ENCODE measurements at places on chromosomes 5 and 9.

- DNase-seq, result no peak
Observed at GRCh38 chr5:1858436-1858835, 24.3 kb downstream of the IRX4 start.

DNA sequence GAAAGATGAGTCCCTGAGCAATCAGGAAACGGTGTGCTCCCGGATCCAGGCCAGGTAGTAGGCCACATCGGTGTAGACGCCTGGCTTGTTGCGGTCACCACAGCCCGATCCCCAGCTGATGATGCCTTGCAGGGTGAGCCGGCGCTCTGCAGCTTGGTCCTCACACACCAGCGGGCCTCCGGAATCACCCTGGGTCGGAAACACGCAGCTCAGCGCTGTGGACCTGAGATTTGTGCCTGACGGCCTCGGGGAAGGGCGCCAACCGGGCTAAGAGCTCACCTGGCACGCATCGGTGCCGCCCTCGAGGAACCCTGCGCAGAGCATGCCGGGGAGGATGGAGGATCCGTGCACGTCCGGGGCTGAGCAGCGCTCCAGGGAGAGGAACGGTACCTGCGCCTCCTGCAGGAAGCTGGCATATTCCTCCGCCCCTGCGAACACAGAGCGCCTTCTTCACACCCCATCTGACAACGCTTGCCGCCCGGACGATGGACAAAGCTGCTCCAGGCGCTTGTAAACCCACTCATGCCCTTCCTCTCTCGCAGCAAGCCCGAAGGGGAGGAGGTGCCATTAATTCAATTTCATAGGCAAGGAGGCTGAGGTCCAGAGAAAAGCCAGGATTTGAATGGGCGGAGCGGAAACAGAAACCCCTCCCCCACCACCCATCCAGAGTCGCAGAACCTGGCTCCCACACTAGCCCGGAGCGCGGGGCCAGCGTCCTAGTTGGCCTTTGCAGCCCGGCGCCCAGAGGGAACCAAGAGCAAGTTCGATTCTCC lies 2.0 kb upstream of the PFN3 start:
- DNase-seq, result peak; percentile 19

GRCh38 chr5:100762108-100762507 lies 141.0 kb downstream of the ST8SIA4 start:
- DNase-seq, result no peak

DNA sequence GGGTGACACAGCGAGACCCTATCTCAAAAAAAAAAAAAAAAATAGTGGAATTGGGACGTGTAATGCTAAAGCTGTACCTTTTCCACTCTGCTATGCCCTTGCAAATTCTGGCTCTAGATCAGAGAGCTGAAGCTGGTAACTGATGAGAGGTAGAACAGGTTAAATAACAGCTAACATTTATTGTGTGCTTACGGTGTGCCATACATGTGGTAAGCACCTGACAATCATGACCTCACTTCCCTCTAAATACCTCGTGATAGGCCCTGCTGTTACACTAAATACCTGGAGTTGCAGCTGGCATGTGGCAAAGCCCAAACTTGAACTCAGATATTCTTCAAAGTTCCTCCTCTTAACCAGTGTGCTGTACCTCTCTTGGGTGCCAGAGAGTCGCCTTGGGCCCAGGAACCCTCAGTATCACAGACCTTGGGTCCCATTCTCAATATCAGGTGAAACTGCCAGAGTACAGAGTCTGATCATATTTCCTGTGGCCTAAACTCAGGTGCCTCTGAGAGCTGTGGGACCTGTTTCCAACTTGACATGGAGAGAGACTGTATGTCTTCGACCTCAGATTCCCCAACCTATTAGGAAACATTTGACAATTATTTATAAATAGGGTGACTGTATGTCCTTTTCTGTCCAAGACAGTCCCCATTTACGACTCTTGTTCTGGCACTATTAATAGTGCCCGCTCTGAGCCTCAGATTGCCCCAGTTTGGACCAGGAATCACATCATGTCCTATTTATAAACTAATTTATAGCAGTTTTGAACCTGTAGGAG lies 4.8 kb downstream of the ARL10 start:
- no peak for DNase-seq

DNA sequence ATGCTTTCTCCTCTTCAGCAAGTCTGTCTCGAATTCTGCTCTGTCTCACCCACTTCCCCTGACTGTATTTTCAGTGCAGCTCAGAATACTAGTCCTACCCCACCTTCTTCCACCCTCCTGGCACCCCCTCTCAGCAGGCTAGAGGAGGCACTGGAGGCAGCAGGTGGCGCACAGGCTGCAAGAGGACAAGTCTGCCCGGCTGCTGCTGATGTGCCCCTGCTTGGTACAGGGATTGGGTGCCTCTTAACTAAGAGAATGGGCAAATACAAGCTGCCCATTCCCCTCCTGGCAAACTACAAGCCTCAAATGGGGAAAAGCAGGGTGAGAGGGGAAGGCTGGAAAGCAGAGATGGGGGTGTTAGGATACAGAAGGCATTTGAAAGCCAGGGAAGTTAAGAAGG lies 5.1 kb downstream of the TLN1 start:
- no peak for DNase-seq

GRCh38 chr5:139966856-139967255 lies 76.2 kb downstream of the NRG2 start:
- no peak for DNase-seq

- DNase-seq, result no peak
Observed at GRCh38 chr5:125326150-125326510, 579.7 kb upstream of the ZNF608 start.

DNA sequence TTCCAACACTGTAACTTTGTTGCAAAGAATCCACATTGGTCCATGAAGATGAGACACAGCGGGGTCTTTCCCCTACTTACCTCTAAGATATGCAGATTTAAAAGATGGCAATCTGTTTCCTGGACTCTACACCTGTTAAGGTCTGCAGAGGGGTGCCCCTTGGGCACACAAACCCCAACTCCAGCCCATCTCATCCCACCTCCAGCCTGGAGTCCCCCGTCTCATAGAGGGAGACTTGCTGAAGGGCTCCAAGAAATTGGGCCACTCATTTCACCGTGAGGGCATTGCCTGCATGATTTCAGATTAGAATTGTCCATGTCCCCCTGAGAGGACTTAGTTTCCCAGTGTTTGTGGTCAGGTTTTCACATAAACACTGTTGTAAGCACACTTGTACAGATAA lies 365.7 kb downstream of the IRX2 start:
- DNase-seq, result no peak

DNA sequence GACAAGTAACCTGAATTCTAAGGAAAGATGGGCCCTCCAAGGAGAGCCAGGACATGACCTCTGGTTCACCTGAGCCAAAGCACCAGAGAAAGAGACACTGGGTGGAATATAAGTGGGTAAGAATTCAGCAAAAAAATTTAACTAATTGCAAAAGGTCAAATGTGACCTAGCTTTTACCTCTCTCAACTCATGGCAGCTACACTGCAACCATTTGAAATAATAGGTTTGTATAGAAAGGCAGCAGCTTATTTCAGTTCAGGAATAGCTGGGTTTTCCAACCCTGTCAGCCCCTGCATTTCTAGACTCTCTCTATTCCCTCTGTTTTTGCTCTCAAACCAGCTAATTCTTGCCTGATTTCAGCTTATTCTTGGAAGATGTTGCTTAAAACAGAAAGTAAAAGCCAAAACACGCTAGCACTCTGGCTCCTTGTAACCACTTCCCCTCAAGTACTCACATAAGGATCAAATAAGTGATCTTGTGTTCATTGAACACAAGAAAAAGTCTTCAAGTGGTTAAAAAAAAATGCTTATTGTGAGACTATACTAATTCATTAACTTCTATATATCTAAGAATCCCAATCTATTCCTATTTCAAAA lies 101.1 kb upstream of the NR4A3 start:
- no peak for DNase-seq

- no peak for DNase-seq
Observed at GRCh38 chr5:10064546-10065195, 185.0 kb downstream of the ATPSCKMT start.

DNA sequence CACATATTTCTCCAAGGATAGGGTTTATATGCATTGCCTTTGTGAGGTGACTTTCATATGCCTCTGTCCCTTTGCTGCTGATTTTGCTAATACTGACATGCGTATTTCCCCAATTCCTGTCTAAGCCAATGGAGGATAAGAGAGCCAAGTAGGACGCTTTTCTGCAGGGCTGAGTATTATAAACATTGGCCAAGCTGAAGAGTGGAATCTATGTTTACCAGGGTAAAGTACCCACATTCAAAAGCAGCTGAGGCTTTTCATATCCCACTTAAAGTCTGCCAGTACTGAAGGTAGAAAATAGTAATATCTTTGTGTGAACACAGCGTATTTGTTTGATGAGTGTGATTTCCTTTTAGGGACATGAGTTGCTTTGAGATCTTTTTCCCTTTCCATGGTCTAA lies 128.8 kb upstream of the GPR151 start:
- DNase-seq, result no peak

DNA sequence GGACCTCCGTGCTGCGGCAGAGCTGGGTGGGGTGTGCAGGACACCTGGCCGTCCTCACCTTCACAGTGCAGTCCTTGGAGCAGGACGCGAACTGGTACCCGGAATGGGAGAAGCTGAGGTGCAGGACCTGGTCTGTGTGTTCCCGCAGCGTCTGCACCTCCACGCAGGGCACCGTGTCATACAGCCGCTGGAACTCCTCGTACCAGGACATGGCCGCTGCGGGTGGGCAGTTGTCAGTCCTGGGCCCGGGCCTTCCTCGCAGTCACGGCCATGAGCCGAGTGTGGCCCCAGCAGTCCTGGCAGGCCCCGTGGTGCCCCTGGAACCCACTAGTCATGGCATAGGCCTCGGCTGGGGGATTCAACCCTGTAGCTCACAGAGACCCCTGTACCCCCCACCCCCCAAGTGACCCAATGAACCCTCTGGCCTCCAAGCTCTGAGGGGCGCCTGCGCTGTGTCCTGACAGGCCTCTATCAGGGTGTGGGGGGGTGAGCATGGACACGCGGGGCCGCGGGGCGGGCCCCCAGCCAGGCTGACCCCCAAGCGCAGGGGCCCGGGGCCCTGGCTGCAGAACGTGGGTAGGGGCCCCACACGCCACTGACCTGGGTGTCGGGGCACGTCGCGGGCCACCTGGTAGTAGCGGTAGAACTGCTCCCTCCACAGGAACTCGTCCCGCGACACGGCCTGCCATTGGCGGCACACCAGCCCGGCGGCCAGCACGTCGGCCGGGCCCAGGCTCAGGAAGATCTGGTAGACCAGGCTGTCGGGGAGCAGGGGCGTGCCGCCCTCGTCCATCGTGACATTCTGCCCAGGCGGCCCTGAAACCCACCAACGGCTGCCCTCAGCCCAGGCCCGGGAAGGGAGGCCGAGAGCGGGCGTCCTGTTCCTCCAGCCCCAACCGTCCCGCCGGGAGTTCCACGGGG lies 987 bp downstream of the FBXW5 start:
- DNase-seq, result no peak

DNA sequence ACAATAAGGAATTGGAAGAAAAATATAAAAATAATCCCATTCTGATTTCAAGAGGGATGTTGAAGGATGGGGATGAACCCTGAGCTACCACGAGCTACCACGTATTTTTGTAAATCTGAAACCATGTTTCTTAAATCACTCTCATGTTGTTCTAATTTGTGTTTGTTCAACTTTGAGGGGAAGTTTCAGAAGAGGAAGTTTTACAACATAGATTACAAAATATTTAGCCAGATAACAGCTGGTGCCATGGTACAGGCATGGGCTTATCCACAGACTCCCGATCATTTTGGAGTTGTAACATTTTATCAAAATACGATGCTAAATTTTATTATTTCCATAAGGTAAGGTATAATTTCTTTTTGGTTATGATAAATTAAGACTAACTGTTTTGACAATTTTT lies 15.2 kb downstream of the CCDC125 start:
- DNase-seq, result no peak

DNA sequence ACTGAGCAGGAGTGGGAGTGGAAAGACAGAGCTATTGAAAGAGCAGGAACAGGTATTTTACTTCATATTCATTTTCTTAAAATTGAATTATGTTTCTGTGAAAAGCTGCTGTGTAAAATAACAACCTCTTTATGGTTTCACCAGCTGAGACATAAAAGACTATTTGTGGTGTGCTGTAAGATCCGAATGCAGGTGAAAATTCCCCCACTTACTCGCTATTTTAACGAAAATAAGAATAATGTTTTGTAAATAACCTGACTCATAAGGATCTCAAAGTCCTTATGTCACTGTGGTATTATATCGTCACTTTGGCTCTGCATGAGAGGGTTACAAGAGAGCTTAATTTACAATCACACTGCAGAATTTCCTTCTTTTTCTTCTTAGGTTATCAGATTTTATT lies 65.3 kb upstream of the NFIB start:
- no peak for DNase-seq

DNA sequence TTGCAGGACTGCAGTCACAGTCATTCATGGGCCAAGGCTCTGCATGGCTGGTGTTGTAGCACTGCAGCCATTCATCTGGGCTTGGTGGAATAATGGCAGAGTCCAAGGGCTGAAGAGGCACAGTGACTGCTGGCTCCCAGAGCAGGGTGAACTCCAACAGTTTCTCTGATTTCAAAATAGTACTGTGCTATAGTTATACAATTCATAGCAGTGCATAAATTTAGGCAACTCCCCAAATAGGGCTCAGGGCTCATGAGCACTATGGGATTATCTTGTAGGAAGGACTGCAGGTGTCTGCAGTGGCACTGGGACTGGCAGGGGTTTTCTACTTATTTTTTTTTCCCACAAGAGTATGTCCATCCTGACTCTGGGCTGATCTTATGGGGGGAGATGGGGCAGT lies 642.5 kb upstream of the SGCD start:
- DNase-seq, result no peak

GRCh38 chr5:55969956-55970355 lies 24.8 kb downstream of the IL6ST start:
- no peak for DNase-seq

GRCh38 chr9:10678010-10678409 lies 65.2 kb upstream of the PTPRD start:
- DNase-seq, result no peak

DNA sequence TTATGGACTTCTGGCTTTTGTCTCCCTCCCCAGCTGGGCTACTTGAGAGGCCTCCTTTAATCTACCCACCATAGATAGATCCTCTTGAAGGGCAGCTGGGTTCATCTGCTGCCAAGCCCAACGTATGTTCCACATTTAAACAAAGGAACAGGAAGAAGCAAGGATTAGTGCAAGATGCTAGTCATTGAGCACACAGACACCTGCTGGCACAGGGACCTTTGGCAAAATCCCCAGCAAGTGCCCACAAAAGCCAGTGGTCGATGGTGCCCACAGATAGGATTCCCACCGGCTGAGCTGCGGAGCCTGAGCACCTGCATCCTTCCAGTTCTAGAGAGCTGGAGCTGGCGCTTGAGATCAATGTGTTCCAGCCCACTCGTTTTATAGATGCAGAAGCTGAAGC lies 57.7 kb upstream of the SHB start:
- no peak for DNase-seq

- no peak for DNase-seq
Observed at GRCh38 chr9:134337469-134337868, 11.2 kb downstream of the RXRA start.

DNA sequence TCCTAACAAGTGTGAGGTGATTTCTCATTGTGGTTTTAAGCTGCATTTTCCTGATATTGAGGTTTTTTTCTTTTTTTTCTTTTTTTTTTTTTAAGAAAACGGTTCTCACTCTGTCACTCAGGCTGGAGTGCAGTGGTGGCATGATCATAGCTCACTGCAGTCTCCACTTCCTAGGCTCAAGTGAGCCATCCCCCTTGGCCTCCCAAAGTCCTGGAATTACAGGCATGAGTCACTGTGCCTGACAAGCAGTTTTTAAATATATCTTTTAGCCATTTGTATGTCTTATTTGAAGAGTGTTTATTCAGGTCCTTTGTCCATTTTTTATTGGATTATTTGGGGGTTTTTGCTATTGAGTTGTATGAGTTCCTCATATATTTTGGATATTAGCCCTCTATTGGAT lies 53.8 kb downstream of the GCNT1 start:
- no peak for DNase-seq

Data from activated CD8-positive, alpha-beta memory T cell treated with anti-CD3 and anti-CD28 coated beads for 4 hours (primary cell).